PC-9 (cell line): ENCODE measurements at places on chromosomes 4 and X.

DNA sequence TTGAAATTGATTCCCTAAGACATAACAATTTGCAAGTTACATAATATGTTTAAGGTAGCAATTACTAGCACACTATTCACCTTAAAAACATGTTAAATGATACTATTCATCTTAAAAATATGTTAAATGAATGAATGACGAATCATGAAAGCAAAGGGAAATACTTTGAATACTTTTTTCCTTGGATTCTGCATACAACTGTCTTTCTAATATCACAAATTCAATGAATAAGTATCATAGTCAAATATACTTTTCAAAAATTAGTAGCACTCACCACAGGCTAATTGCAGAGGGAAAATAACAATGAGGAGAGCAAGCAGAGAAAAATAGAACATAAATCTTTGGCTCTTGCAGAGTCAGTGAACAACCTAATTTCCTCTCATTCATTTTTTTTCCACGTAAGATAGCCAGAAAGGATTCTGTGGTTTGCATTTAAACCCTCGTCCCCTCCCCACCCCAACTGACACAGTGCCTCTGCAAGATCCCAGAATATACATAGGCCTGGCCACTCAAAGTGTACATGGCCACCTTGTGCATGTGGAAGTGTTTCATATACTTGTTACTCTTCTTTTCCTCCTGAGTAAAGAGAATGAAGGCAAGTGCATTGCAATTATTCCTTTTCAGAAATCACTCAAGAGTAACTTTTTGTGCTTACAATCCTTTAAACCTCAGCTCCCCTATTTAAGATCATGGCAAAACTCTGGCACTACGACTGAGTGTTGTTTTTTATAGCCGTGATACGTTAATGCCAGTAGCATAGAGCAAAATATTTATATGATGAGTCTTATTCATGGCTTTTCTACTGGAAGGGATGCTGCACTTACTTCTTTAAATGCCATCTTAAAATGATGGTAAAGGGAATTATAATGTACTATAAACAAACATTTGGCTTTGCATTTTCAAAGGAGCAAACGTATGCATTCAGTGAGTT, 236.4 kb downstream of the PDGFC start:
- no peak for DNase-seq

DNA sequence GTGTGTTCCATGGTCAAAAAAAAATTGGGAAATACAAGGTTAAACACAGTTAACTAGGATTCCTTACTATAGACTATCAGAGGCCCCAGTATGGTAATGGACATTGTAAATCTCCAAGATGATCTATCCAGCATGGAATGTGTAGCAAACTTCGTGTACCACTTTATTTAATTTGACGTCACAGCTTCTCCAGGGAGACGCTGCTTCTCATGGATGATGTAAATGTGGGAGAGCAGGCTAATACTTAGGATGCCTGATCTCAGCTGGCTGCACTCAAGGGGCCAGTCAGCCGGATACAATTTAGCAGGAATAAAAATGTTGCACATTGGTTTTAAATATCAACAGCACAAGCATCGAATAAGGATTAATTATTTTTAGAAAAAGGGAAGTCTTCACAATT, 111.7 kb upstream of the HPF1 start:
- no peak for DNase-seq

GRCh38 chrX:41580423-41581064, 108.2 kb upstream of the GPR34 start:
- DNase-seq = no peak

DNA sequence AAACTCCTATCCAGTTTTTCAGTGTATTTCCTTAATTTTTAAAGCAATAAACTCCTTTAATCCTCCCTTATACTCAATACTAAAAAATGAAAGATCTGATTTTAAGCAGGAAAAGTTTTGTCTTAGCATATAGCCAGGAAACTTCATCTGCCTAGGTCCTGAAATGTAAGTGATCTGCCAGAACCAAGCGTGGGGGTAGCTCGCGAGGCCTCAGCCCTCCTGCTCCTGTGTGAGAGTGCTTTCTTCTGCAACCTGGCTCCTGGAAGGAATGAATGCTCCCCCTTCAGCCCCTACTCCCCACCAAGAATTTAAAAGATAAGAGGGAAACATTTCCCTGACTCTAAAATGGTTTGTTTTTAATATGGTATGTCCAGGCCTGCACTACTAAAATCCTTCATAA, 160.1 kb downstream of the CBR4 start:
- DNase-seq = no peak

GRCh38 chr4:14652522-14652921, 349.8 kb upstream of the CPEB2 start:
- DNase-seq = no peak

DNA sequence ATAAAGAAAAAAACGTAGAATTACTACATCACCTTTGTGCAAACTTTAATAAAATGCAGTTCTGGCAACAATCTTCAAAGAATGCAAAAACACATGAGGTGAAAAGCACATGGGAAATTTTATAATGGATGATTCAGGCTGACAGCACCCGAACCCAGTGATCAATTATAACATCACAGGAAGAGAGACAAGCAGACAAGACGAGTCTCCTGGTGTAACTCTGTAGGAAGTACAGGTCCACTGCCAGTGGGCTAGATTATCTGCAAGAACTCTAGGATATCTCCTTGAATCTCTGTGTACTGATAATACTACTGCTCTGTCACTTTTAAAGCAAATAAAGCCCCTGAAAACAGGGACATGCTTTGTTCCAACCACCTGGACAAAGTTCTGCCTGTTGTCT, 58.9 kb upstream of the NXF3 start:
- DNase-seq = no peak

GRCh38 chr4:37830640-37831039, 4.2 kb downstream of the PGM2 start:
- no peak for DNase-seq

DNA sequence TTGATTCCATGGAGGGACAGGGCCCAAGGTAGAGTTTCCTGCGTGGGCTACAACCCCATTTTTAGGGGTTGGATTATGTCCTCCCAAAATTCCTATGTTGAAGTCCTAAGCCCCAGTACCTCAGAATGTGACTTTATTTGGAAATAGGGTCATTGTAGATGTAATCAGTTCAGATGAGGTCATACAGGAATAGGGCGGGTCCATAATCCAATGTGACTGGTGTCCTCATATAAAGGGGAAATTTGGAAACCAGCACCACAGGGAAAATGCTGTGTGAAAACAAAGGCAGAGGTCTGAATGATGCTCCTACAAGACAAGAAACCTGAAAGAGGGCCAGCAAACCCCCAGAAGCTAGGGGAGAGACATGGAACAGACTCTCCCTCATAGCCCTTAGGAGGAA, 31.1 kb upstream of the MAMLD1 start:
- no peak for DNase-seq

DNA sequence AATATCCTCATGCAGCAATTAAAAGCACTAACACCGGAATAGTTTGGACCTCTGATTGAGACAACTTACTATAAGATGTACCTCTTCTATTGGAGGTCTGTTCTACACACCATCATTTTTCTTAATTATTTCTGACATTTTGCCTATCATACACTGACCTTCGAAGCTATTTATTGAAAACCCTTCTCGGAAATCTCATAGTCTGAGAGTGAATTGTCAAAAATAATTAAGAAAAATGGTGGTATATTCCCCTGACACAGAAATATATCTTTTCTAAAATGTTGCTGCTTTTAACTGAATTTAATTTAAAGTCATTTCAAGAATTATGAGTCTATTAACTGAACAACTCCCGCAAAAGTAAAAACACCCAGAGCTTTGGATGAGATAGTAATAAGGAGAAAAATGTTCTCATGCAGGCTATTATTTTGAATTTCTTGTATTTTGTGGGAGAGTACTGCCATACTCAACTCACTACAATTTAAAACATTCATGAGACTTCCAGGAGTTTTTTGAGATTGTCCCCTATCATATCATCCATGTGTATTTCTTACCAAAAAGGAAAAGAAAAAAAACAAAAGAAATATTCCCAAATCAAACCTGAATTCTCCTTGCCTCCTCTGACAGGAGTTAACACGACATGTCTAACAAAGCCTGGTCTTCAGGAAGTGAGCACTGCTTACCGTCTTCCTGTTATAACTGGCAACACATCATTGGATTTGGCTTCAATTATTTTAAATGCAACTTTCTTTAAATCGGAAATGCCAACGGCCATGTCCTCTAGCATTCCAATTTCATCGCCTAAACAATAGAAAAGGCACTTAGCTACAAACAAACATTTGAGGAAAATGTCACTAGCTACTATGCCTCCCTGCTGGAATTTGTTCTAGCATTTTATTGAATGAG, 485.3 kb downstream of the IL15 start:
- DNase-seq = no peak

GRCh38 chrX:102976286-102976685, 39.2 kb downstream of the RAB40AL start:
- DNase-seq = no peak

DNA sequence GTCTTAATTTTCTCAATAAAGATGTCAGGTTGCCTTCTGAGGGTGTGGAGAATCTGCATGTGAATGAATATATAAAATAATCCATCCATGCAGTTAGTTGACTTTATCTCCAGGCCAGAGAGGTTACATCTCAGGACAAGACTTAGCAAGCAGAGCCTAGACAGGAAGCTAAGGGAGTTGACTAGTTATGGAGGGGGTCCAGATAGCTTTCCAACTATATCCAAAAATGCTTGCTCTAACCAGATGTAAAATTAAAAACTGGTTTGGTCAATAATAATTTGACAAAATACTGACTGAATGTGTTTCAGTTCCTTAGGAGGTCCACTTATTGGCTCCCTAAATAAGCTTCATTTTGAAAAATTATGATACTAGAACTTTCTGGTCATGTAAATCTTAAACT, 101.4 kb downstream of the PAPSS1 start:
- no peak for DNase-seq

GRCh38 chr4:4423706-4424498, 37.0 kb downstream of the NSG1 start:
- DNase-seq = no peak

- no peak for DNase-seq
Measured at GRCh38 chr4:169341490-169341889, 70.7 kb upstream of the SH3RF1 start.
